Activated CD4-positive, CD25-positive, alpha-beta regulatory T cell treated with anti-CD3 and anti-CD28 coated beads, Interleukin-2, amount 50 U/mL, for 24 hours (primary cell): ENCODE measurements at places on chromosomes 4 and X.
A peak's percentile ranks its signal among the peaks of the same experiment; 100 is the strongest.

DNA sequence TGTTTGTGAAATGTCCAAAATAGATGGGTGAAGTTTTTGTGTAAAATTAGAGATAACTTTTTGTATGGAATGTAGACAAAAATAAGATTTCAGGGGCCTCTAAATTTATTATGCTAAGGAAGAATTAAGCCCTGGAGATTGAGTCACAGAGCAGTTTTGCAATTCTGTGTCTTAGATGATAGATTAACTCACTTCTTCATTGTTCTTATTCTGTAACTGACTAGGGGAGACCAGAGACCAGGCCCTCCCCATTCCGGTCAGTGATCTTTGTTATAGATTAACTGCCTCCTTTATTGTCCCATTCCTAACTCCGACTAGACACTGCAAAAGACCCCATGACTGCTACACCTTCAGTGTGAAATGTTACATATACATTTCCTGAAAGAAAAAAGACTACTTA, 238.4 kb upstream of the TAPT1 start:
- no peak for ATAC-seq

DNA sequence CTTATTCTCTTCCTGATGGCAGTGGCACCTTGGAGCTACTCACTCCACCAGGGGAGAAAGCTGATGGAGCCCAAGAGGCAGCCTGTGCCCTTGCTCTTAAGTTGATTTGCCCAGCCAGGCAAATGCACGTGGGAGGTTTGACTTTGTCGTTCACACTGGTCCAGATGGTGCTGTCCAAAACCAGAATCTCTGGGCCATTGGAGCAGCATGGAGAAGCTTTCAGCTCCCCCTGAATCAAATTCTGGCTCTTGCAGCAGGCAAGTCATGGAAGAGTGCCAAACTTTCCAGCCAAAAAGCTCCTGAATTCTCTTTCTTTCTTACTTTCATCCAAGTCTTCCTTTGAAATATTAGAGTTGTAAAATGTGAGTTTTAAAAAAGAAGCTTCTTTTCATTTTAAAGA, 970.4 kb downstream of the RPA4 start:
- ATAC-seq = no peak

DNA sequence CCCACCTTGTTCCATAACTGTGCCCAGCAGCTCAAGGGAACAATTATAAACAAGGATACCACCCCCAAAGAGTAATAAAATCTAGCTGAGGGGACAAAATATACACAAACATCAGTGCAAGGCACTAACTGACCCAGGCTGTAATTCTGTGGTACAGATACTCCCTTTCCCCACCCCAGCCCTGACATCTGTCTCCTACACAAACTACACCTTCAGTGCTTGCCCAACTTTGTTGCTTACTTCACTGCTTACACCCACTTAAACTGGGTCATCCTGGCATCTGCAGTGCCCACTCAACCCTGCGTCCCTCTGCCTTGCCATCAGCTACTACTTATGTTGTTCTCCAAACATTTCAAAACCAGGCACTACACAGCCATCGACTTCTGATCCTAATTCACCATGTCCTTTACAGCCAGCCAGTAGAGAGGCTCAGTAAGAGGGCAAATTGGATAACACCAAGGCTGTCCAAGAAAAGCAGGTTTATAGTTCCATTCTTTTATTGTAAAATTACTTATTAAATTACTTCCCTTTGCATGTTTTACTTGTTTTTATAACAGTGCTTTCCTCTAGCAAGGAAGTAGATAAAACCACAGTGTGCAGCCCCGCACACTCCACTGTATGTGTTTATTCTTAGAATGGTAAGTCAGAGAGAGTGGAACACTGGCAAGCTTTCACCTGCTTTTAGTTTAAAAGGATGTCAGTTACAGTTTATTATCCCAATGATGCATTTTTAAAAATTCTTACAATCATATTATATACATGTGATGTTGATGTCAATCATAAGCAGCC, 149.6 kb downstream of the INPP4B start:
- ATAC-seq = peak; percentile 21

DNA sequence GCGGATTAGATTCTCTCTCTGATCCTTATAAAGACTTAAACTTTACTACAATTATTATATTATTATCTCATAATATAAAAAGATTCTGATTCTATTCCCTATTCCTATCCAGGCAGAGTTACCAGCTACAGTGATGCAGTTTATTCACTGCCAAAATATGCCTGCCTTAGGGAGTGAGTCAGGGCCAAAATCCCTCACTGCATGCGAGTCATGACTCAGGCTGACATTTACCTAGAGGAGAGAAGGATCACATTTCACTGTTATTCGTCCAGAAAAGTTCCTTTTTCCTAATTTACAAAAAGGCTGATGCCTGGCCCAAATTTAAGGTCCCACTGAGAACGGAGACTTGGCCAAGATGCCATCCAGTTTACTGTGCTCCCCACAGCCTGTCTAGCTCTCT, 168.5 kb upstream of the LDB2 start:
- ATAC-seq = no peak

DNA sequence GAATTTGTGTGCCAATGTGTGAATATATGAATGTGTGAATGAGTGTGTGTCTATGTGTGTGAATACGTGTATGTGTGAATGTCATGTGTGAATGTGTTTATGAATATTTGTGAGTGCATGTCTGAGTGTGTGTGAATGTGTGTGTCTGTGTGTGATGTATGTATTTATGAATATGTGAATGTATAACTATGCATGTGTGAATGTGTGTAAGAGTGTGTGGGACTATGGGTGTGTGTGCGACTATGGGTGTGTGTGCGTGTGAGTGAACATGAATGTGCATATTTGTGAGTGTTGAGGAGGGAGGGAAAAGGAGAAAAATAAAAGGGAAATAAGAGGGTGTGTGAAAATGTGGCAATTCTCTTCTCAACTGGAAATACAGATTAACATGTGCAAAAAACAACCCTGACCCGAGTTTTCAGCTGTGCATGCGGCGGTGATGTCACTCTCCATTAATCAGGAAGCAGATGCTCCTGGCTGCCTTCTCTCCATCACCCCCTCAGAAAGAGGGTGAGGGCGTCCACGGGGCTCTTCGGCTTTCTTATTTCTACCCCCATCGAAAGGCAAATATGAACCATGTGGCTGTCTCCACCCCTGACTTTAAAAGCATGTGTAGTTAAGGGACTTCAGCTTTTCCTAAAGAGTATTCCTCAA, 219.8 kb downstream of the MAML3 start:
- ATAC-seq = no peak

DNA sequence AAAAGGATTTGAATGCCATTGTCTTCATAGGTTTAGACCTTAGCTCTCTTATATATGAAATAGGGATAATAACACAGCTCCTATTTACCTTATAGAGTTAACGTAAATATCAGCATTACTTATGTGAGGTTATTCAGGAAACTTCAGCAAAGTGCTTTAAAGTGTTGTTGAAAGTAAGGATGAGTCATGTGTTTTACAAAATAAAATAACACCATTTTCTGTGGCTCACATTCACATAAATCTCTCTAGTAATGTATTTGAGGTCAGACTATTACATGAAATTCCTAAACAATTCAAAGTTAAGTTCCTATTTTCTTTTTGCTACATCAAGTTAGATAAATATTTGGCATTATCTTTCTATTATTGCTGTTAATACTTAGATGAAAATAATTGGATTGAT, 2.9 kb downstream of the GNRHR start:
- ATAC-seq = no peak

- no peak for ATAC-seq
Observed at GRCh38 chr4:26866781-26867180, 6.1 kb downstream of the STIM2 start.

DNA sequence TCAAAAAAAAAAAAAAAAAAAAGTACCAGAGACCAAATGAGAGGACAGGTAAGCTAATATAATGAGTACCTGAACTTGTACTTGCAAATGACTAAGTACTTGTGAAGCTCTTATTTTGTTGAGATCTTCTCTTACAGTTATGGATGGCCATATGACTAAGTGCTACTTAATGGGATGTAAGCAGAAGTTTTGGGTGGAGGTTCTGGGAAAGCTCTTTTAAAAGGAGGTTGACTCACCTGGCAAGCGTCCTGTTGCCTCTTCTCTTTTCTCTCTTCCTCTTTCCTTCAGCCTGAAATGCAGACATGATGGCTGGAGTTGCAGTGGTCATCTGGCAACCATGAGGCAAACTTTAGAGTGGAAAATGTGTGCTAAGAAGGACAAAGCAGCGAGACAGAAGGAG, 36.9 kb upstream of the MED14 start:
- no peak for ATAC-seq

DNA sequence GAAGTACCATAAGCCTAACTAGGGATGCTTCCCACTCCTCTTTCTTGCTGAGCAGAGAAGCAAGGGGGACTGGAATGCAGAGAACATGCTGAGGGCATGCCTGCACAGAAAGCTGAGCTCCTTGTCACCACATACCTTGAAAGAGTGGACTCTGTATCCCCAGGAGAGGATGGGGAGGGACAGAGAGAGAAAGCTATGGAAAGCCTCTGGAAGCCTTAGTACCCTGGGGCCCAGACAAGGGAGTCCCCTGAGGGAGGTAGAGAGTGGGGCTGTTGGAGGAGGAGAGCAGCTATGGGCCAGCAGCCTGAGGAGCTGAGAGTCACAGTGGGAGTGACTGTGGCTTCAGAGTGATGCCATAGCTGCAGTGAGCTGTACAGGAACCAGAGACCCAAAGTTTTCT, 77.9 kb downstream of the RTL9 start:
- no peak for ATAC-seq

- no peak for ATAC-seq
Observed at GRCh38 chr4:15543537-15544247, 74.0 kb downstream of the CC2D2A start.

DNA sequence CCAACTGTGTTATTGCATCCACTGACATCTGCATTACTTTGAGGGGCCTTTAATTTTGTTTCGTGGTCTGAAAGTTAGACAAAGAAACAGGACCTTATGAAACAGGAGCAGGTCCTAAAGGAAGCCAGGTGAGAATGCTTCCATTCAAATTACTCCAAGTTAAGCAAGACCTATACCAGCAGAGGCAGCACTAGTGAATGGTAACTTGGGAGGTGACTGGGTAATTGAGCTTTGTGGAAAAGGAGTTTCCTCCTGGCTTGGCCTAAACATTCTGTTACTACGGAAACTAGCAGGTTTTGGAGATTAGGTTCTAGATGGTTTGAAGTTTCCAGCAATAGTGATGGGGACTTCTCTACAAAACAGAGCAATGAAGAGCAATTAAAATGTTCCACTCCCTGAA, 173.5 kb downstream of the NKX6-1 start:
- ATAC-seq = no peak

- peak; percentile 79 for ATAC-seq
Observed at GRCh38 chrX:103376118-103376978, at the start of gene BEX3. BEX3 (plus strand) TSS chrX:103376538; CDS start chrX:103377522, 984 bp downstream.

- ATAC-seq = no peak
Observed at GRCh38 chr4:159762672-159763071, 659.8 kb downstream of the RAPGEF2 start.

DNA sequence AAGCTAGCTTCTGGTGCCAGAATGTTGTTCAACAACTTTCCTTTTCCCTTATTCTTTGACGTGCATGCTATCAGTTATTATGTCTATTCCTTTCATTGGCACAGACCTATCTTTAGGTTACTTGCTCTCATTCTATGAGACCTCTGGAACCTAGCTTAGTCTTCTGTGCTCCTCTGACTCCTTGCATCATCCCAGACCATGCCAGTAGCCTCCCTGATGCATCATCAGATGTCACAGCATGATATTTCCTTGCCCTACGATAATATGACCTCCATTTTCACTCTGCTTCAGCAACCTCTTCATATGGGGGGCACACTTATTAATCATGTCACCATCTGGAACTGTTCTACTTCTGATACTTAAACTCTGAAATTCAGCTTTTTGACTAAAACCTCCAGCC, 37.2 kb downstream of the CLCN5 start:
- no peak for ATAC-seq

DNA sequence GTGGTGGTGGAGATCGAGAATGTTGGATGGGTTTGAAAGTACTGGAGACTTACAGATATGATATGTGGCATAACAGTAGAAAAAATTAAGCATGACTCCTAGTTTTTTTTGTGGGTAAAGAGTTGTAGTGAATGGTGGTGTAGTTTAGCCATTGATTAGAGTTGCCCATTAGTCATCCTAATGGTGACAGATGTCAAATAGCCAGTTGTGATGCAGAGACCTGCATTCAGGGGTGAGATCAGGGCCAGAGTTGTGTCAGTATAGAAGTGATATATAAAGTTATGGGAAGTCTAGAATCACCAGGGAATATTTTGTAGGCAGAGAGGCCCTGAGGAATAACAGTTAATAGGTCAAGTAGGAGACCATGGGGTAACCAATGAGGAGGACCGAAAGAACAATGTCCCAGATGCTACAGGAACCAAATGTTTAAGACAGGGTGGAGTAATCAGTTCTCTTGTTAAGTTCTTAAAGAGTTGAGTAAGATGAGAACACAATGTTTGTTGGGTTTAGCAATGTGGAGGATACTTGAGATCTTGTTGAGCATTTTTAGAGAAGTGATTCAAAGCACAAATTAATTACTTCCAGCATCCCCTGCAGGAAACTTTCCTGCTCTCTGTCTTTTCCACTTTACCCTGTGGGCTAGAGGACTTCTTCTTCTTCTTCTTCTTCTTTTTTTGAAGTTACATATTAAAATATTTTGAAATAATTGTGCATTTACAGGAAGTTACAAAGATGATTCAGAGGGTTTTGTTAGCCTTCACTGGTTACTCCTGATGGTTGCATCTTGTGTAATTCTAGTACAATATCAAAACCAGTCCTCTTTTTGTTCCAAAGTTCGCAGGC, 13.3 kb downstream of the SGMS2 start:
- ATAC-seq = no peak

- ATAC-seq = no peak
Observed at GRCh38 chrX:106300239-106300638, 132.1 kb downstream of the PWWP3B start.

- no peak for ATAC-seq
Observed at GRCh38 chr4:18981234-18981615, 959.7 kb upstream of the LCORL start.

GRCh38 chr4:53116954-53117353, 248.9 kb downstream of the SCFD2 start:
- ATAC-seq = no peak

DNA sequence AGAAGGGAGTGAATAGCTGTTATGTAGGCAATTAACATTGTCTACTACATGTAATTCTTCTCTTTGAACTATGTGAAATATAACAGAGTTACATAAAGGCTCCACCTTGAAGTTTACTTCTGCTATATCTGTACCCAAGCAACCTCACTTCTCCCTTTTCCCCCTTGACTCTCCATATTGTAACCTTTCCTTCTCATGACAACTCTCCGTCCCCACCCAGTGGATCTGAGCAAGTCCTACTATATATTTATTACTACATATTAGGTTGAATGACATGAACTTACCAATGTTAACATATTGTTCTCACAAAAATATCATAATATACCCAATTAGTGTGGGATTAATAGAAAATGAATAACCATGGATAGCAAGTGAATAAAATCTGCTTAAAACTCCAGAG, 93.2 kb upstream of the ATP8A1 start:
- peak; percentile 33 for ATAC-seq
